Adrenal gland (tissue), 19 donors: ENCODE measurements at places on chromosomes 6 and 20. TPM values are rescaled to one million over a fixed set of nuclear protein-coding genes. Genes with fewer than 3 reads are reported as not detected.
A peak's percentile ranks its signal among the peaks of the same experiment; 100 is the strongest.

The ZKSCAN3 gene
- total RNA-seq: 5.0 TPM

The PERP gene
- 6.9 TPM for total RNA-seq

The UBE2C gene
- 1.7 TPM for total RNA-seq

The BEND3 gene
- 2.8 TPM for total RNA-seq

The ZBTB46 gene
- 10.0 TPM for total RNA-seq

- no peak overlapping the region for H3K27ac ChIP-seq
- H3K4me1 ChIP-seq: no peaks in the 10 kb centered on the region
- no peaks in the 10 kb centered on the region for H3K27me3 ChIP-seq
- H3K4me3 ChIP-seq: no peak overlapping the region
- H3K36me3 ChIP-seq: no peaks in the 10 kb centered on the region
Measured at GRCh38 chr20:61819921-61820825, 245.5 kb downstream of the TAF4 start.

GRCh38 chr6:20211941-20212391, 303 bp downstream of the MBOAT1 start:
- no peak overlapping the region for H3K4me3 ChIP-seq
- DNase-seq: no peak
- H3K27me3 ChIP-seq: no peaks in the 10 kb centered on the region
- H3K27ac ChIP-seq: peak overlapping the region; percentile 94

GRCh38 chr6:163460307-163460782, 45.8 kb downstream of the QKI start:
- no peaks in the 10 kb centered on the region for H3K36me3 ChIP-seq
- peaks cover 68% of the 10 kb centered on the region for H3K4me1 ChIP-seq
- H3K27me3 ChIP-seq: no peaks in the 10 kb centered on the region
- peak overlapping the region; percentile 43 for H3K27ac ChIP-seq

- peaks cover 53% of the 10 kb centered on the region for H3K27me3 ChIP-seq
- H3K36me3 ChIP-seq: no peaks in the 10 kb centered on the region
- H3K4me1 ChIP-seq: no peaks in the 10 kb centered on the region
- no peak within 1 kb of the TSS for H3K27ac ChIP-seq
- DNase-seq: no peak
- peak within 1 kb of the TSS; percentile 48 for H3K4me3 ChIP-seq
Measured at GRCh38 chr6:10886691-10887502, at the start of gene SYCP2L. Gene SYCP2L (plus strand): TSS chr6:10887052. CDS start chr6:10887127, 75 bp downstream.

DNA sequence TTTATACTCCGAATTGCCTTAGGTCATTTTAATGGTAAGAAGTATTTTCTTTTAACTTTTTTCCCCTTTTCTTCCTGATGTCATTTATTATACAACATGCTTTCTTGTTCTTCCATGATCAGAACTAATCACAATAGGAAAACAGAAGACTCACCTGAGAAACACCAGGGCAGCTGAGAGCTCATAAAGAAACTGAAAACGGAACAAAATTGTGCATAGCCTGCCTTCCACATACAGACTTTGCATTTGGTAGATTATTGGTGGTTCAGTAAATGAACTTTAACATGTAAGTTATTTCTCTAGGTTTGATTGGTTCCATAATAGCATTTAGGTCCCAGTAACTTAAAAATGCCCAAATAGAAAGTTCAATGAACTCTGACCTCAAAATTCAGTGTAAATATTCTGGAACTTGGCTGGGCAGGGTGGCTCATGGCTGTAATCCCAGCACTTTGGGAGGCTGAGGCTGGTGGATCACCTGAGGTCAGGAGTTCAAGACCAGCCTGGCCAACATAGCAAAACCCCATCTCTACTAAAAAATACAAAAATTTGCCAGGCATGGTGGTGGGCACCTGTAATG, 161.1 kb upstream of the DTNBP1 start:
- H3K27me3 ChIP-seq: no peaks in the 10 kb centered on the region
- no peak overlapping the region for H3K27ac ChIP-seq
- no peak overlapping the region for H3K4me3 ChIP-seq
- H3K36me3 ChIP-seq: no peaks in the 10 kb centered on the region
- no peak for DNase-seq

DNA sequence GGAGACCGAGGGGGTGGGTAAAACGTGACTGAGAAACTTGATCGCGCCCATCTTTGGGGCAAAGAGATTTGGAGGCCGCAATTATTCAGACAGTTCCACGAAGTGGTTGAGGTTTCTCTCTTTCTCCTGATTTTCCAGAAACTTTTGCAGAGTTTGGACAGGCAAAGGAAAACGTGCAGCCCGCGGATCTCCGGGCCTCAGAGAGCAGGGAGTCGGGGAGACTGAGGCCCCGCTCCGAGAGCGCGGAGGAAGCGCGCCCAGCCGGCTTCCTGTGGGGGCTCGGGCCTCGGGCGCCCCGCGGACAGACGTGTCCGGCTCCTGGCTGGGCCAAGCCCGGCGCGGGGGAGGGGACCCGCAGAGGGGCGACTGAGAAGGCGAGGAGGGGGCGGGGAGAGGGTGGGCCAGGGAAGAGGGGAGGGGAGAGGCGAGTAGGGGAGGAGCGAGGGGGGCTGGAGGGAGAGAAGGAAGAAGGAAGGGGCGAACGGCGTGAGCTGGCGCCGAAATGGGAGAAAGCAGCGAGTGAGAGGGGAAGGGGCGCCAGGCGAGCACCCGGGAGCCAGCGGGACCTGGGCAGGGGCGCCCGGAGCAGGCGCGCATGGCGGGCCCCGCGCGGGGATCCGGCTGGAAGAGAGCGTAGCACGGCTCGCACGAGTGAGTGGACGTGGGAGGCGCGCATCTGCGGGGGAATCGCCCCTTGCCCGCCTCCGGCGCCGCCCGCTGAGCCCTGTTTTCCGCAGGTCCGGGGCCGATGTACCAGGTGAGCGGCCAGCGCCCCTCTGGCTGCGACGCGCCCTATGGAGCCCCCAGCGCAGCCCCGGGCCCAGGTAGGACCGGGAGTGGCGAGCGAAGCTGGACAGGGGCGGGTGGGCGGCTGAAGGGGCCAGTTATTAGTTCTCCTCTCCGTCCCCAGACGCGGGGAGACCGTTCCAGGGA, at the start of gene MDFI:
TSS of gene MDFI (plus strand) at position 467 of the 933 bp plus-strand sequence. CDS start at position 749, 282 bp downstream.
- peak within 1 kb of the TSS; percentile 78 for H3K27ac ChIP-seq
- H3K4me3 ChIP-seq: no peak within 1 kb of the TSS
- DNase-seq: no peak
- H3K27me3 ChIP-seq: peaks cover 22% of the 10 kb centered on the region
- no peaks in the 10 kb centered on the region for H3K4me1 ChIP-seq

- H3K4me3 ChIP-seq: no peak overlapping the region
- no peaks in the 10 kb centered on the region for H3K36me3 ChIP-seq
- DNase-seq: no peak
- peaks cover 26% of the 10 kb centered on the region for H3K4me1 ChIP-seq
- no peak overlapping the region for H3K27ac ChIP-seq
Measured at GRCh38 chr6:87572883-87573282, 16.9 kb downstream of the RARS2 start.

GRCh38 chr6:136059308-136059707, 190.8 kb downstream of the MTFR2 start:
- H3K4me1 ChIP-seq: peaks cover 21% of the 10 kb centered on the region
- no peak overlapping the region for H3K4me3 ChIP-seq
- no peaks in the 10 kb centered on the region for H3K27me3 ChIP-seq
- no peaks in the 10 kb centered on the region for H3K36me3 ChIP-seq
- no peak overlapping the region for H3K27ac ChIP-seq
